Mesenchymal stem cell (in vitro differentiated cells and primary cell): ENCODE measurements at places on chromosomes 16 and 17.

DNA sequence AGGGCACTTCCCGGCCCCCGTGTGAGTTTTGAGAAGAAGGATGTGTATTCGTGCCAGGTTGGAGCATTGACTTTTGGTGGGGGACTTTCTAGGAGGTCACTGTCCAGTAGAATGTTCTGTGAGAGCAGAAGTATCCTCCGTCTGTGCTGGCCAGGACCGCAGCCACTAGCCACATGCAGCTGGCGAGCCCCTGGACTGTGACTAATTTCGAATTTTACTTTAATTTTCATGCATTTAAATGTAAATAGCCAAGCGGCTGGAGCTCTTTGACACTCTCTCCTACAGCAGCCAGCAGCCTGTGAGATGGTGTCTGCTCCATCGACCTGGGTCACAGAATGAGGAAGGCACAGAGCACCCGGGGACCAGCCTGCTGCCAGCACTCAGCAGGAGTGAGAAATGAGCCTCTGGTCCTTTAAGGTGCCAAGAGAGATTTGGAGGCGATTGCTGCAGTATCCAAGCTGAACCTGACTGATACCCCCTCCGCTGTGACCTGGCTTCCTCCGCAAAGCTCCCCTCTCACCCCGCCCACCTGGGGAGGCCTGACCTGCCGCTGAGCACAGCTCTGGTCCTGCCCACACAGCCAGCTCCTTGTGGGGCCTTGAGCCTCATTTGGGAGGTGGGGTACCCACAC, 7.8 kb downstream of the ATP2A3 start:
- H3K4me1 ChIP-seq, result peaks cover 15% of the 10 kb centered on the region
- DNase-seq, result no peak
- H3K27ac ChIP-seq, result no peak overlapping the region
- H3K36me3 ChIP-seq, result no peaks in the 10 kb centered on the region

GRCh38 chr17:80476877-80477646, 655 bp upstream of the NPTX1 start:
- no peak for DNase-seq
- no peaks in the 10 kb centered on the region for H3K36me3 ChIP-seq
- H3K4me3 ChIP-seq, result peak overlapping the region; percentile 29
- no peak overlapping the region for H3K27ac ChIP-seq
- peaks cover 88% of the 10 kb centered on the region for H3K27me3 ChIP-seq

- DNase-seq, result no peak
- no peak overlapping the region for H3K27ac ChIP-seq
- no peak overlapping the region for H3K4me3 ChIP-seq
- no peaks in the 10 kb centered on the region for H3K4me1 ChIP-seq
These were observed 45.6 kb upstream of the CLEC18B start for GRCh38 chr16:74466872-74467271.

- no peaks in the 10 kb centered on the region for H3K36me3 ChIP-seq
- no peak overlapping the region for H3K27ac ChIP-seq
- no peak for DNase-seq
- H3K4me1 ChIP-seq, result no peaks in the 10 kb centered on the region
- no peak overlapping the region for H3K4me3 ChIP-seq
These were observed 381.5 kb upstream of the SALL1 start for GRCh38 chr16:51532551-51532950.

DNA sequence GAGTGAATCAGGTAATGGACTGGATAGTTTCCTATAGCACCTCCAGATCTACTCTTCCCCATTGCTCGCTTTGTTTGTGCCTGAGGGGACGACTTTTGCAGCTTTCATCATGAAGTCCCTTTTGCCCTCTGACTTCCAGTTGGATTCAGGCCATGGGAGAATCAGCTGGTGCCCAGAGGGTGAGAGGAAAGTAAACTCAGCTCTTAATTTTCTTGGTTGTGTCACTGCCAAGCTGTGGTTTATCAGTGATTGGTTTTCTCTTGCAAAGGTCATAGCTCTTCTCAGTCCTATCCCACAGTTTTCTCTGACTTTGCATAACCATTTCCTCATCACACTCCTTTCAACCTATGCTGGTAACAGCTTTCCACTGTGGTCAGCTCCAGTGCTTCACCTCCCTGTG, 200.1 kb downstream of the KCNJ2 start:
- peak; percentile 54 for DNase-seq
- H3K4me1 ChIP-seq, result no peaks in the 10 kb centered on the region
- no peaks in the 10 kb centered on the region for H3K27me3 ChIP-seq
- no peak overlapping the region for H3K4me3 ChIP-seq
- no peaks in the 10 kb centered on the region for H3K36me3 ChIP-seq

DNA sequence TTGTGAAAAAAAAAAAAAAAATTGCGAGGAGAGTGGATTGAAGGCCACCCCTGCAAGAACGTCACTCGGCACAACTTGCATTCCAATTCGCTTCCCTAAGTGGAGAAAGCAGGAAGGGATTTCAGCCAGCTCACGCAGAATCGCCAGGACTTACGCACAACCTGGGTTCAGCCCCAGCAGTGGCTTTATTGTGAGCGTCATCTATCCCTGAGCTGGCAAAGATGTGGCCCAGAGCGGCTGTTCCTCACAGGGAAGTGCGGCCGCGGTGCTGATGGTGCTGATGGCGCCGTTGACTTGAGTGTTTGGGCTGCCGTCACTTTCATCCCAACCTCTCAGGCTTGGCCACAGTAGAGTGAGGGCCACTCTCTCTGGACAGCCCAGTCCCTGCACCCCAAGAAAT, 197.6 kb downstream of the NTN1 start:
- DNase-seq, result no peak
- no peaks in the 10 kb centered on the region for H3K4me1 ChIP-seq
- no peak overlapping the region for H3K27ac ChIP-seq
- H3K36me3 ChIP-seq, result no peaks in the 10 kb centered on the region

DNA sequence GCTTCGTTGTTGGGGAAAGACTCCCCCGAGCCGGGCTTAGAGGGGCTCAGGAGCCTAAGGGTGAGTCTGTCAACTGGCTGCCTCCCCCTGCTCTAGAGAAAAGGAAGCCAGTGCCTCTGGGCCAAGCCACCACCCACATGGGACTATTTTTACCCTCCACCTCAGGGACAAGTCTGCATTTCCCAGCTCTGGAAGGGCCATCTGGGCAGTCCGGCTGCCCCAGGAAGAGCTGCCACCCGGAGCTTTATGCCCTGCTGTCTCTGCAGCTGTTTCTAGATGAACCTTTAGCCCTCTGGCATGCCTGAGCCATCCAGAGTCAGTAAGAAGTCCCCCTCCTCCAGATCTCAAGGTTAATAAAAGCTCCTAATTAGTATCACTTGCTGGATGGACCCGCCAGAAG, 5.3 kb upstream of the RPRML start:
- DNase-seq, result no peak
- H3K4me1 ChIP-seq, result peaks cover 2% of the 10 kb centered on the region
- H3K4me3 ChIP-seq, result no peak overlapping the region

DNA sequence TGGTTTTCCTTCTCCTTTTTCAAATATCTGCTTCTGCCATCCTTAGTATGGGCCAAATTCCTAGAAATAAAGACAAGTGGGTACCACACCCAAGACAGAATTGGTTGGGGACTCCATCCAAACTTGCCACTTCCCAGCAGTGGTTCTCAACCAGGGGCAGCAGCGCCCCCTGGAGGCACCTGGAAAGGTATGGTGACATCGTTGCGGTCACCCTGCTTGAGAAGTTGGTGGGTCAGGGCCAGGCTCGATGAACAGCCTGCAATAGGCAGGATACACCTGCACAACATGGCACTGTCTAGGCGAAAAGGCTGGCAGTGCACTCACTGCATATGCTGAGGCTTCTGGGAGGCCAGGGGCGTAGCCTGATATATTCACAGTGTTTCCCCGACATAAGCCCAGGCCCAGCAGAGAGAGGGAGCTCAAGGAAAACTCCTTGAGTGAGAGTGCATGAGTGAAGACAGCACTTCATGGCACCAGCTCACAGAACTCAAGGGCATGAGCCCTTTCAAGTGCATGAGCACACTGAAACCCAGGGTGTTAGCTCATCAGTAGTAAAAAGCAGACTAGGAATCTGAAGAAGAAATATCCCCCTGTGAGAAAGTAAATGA, 57.7 kb downstream of the CMC2 start:
- H3K27ac ChIP-seq, result no peak overlapping the region
- no peaks in the 10 kb centered on the region for H3K36me3 ChIP-seq
- H3K4me3 ChIP-seq, result no peak overlapping the region
- peaks cover under 1% of the 10 kb centered on the region for H3K4me1 ChIP-seq

- H3K27ac ChIP-seq, result no peak overlapping the region
- H3K36me3 ChIP-seq, result no peaks in the 10 kb centered on the region
These were observed 25.4 kb upstream of the ARHGAP17 start for GRCh38 chr16:25040543-25040942.

DNA sequence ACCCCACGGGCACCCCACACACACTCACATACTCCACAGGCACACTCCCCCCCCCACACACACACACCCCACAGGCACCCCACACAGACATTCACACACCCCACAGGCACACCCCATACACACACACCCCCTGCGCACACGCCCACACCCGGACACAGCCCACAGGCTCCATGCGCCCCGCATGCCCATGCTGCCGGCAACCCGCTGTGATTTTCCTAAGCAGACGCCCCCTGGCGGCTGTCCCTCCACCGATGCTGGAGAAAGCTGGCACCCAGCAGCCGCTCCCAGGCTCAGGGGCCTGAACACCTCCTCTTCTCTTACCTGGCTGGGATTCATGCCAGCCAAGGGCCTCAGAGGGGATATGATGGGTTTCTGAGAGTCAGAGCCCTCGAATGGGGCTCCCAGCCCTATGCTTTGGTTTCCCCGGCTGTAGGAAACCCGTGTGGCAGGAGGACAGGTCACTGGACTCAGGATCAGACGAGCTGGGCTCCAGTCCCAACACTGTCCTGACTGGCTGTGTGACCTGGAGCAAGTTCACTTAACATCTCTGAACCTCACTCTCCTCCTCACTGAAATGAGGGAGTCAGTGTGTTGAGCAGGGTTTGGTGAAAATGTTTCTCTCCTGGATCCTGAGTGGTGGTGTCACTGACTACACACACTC, 19.6 kb upstream of the TNFRSF13B start:
- H3K36me3 ChIP-seq, result no peaks in the 10 kb centered on the region
- no peak overlapping the region for H3K27ac ChIP-seq

- H3K36me3 ChIP-seq, result peaks cover 73% of the 10 kb centered on the region
- peaks cover 3% of the 10 kb centered on the region for H3K4me1 ChIP-seq
- H3K27me3 ChIP-seq, result no peaks in the 10 kb centered on the region
- H3K4me3 ChIP-seq, result no peak overlapping the region
These were observed 34.3 kb downstream of the NDEL1 start for GRCh38 chr17:8469964-8470363.

DNA sequence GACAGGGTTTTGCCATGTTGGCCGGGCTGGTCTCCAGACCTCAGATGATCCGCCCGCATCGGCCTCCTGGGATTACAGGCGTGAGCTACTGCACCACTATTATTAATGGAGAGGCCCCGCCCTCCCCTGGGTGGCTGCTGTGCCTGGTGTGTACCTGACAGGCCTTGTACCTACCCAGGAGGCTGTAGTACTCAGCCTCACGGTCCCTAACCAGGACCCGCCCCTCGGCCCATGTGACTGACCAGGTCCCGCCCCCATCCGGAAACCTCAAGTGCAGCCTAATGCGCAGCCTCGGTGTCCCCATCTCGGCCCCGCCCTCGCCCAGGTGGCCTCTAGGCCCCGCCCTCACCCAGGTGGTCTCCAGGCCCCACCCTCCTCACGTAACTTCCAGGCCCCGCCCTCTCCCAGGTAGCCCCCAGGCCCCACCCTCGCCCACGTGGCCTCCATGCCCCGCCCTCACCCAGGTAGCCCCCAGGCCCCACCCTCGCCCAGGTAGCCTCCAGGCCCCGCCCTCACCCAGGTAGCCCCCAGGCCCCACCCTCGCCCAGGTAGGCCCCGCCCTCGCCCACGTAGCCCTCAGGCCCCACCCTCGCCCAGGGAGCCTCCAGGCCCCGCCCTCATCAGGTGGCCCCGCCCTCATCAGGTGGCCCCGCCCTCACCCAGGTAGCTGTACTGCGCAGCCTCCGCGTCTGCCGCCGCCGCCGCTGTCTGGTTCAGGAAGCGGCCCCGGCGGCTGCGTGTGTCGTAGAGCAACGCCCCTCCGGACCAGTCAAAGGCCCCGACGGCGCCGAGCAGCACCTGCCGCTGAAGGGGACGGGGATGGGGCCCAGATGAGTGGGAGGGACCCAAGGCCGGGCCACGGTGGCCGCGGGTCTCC, 31.0 kb downstream of the HASPIN start:
- H3K36me3 ChIP-seq, result no peaks in the 10 kb centered on the region
- peaks cover 17% of the 10 kb centered on the region for H3K27me3 ChIP-seq
- no peak for DNase-seq
- no peak overlapping the region for H3K4me3 ChIP-seq
- no peak overlapping the region for H3K27ac ChIP-seq

DNA sequence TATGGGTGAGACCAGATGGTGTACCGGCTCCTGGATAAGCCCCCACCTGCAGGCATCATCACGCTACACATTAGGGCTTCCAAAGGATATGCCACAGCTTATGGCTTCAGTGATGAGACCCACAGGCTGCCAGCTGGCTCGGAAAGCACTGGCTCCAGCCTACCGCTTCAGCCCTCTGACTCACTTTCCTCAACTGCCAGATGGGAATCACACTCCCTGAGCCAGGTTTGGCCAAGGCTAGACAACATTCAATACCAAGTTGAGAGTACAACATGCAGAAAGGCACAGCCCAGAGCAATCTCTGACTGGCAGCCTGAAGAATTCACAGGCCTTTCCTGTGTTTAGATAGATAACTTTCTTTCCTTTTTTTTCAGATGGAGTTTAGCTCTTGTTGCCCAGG, 10.3 kb downstream of the CENPV start:
- no peaks in the 10 kb centered on the region for H3K27me3 ChIP-seq
- peak; percentile 26 for DNase-seq
- H3K36me3 ChIP-seq, result peaks cover 6% of the 10 kb centered on the region
- H3K4me1 ChIP-seq, result no peaks in the 10 kb centered on the region

GRCh38 chr16:31853291-31853690, 20.3 kb upstream of the ZNF267 start:
- DNase-seq, result no peak
- no peaks in the 10 kb centered on the region for H3K4me1 ChIP-seq
- H3K27ac ChIP-seq, result no peak overlapping the region
- H3K36me3 ChIP-seq, result no peaks in the 10 kb centered on the region
- H3K27me3 ChIP-seq, result no peaks in the 10 kb centered on the region

- DNase-seq, result no peak
- H3K27me3 ChIP-seq, result peaks cover 77% of the 10 kb centered on the region
- H3K4me1 ChIP-seq, result no peaks in the 10 kb centered on the region
- H3K36me3 ChIP-seq, result no peaks in the 10 kb centered on the region
These were observed 181.4 kb downstream of the ENGASE start for GRCh38 chr17:79255926-79256585.

DNA sequence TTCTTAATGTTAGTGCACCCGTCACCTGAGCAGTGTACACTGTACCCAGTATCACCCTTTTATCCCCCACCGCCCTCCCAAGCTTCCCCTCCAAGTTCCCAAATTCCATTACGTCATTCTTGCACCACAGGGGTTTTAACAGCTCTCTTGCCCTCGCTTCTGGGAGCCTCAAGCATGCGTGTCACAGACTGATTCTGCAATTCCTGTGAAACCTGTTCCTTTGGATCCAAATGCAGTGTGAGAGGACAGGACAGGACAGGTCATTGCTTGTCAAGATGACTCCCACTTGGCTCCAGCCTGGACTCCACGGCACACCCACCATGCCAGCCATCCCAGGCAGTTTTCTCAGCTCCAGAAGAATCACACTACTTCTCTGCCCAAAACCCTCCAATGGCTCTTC, 44.1 kb downstream of the CYB5D2 start:
- H3K4me1 ChIP-seq, result peaks cover 12% of the 10 kb centered on the region
- DNase-seq, result no peak
- no peak overlapping the region for H3K4me3 ChIP-seq

GRCh38 chr17:8614988-8615387, 15.5 kb downstream of the MYH10 start:
- peaks cover 6% of the 10 kb centered on the region for H3K36me3 ChIP-seq
- no peak overlapping the region for H3K27ac ChIP-seq
- no peak overlapping the region for H3K4me3 ChIP-seq
- H3K4me1 ChIP-seq, result peaks cover 6% of the 10 kb centered on the region
- no peak for DNase-seq
